ENCODE measurements at places on chromosomes 5 and 9.

- DNase-seq: peak; percentile 80
Measured at GRCh38 chr5:80516826-80517225, 28.9 kb downstream of the FAM151B start.

GRCh38 chr9:28127101-28127500 is 553.8 kb upstream of the C9orf72 start:
- DNase-seq: no peak

DNA sequence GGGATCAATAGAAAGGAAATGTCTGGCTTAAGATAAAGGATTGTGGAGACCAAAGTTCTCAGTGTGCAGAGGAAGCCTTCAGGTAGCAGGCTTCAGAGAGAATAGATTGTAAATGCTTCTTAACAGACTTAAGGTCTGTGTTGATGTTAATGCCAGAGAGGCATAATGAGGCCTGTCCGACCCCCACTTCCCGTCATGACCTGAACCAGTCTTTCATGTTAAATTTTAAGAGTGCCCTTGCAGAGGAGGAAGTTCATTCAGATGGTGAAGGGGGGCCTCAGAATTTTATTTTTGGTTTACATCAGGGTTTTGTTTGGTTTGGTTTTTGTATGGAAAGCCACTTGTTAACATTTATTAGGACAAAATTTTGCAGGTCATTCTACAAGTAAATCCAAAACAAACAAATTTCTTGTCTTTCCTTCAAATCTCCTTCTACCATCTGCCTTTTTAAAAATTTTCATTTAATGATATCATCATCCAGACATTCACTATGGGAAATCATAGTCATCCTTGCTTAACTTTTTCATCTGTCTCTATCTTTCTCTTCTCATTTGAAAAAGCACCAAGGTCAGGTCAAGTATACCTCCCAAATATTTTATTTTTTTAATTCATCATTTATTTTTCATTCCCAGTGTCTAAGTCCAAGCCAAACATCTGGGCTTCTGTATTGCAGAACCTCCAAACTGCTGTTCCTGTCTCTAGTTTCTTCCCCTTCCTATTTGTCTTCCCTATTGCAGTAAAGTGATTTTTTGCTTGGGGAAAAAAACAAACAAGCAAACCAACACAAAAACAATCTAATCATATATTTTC is 6.9 kb upstream of the ABCA1 start:
- no peak for DNase-seq

DNA sequence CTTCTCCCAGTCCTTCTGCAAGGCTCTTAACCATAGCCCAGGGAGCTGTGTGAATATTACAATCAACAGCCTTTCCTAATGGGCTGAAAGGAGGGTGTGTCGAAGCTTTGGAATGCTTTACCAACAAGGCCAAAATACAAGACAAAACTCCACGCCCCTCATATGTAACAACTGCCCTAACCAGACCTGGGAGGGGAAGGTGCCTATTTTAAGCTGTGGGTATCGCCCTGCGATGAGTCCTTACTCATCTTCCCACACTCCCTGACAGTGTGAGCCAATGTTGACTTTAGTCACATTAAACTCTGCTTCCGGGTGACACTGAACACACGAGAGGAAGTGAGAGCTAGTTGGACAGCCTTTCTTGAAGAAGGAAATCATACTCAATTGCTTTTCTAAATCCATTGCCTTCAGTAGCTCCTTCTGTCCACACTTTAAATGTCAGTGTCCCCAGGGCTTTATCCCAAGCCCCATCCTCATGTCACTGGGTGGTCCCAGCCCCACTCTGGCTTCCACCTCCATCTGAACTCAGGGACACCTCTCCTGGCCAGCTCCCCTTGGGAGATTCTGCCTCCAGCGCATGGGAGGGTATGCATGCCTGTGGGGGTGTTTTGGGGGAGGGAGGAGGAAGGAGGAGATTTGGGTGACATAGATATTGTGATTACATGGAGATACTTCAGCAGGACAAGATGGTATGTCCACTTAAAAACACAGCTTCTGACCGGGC is 6.5 kb upstream of the TBC1D9B start:
- DNase-seq: peak; percentile 35

DNA sequence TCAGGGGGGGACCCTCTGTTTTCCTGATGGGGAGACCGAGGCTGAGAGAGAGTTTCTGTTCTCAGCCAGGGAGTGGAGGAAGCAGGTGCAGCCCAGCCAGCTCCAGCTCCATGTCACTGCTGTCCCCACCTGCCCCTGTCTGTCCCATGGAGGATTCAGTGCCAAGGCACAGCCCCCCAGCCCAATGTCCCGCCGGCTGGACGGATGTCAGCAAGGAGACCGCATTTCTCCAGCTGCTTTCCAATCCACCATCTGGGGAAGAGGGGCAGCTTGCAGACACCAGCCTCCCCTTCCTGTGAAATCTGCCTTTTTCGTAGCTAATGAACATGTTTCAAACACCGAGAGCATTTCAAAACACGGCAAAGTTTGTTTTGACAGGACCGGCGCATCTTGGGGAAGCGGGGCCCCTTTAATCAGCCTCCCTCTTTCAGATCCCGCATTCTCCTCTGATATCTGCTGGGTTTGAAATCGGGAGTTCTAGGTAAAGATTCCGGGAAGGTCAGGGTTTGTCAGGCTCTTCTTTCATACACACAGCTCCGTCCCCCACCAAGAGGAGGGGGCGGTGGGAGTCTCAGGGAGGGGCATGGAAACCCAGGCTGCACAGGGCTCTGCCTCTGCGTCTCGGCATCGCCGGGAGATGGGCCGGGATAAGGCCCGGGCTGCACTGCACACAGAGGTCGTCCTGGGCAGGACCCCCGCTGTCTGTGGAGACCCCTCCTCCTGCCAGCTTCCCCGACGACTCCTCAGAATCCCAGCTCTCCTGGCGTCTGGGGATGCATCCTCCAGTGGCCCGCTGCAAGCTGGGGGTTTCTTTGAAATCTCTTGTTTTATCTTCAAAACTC is 74.8 kb downstream of the NEK6 start:
- no peak for DNase-seq

- no peak for DNase-seq
Measured at GRCh38 chr5:105638437-105638836, 2032.3 kb downstream of the EFNA5 start.

DNA sequence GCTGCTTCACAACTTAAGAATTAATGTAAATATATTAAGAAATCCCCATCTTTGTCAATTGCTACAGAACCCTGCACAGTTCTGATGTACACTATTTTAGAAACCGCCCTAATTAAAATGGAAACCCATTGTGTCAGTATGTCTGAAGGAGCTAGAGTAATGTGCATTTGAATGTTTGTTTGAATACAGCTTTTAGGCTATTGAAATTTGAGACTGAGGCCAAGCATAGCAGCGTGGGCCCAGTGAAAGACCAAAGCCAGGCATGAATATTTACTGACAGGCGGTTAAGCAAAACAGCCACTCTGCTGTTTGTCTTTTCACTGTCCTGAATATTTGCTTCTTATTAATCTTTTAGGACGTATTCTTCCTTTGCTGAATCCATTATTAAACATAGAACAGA is 252.3 kb downstream of the IZUMO3 start:
- DNase-seq: no peak

- peak; percentile 28 for DNase-seq
Measured at GRCh38 chr5:178145965-178146820, 7.5 kb downstream of the NHP2 start.

DNA sequence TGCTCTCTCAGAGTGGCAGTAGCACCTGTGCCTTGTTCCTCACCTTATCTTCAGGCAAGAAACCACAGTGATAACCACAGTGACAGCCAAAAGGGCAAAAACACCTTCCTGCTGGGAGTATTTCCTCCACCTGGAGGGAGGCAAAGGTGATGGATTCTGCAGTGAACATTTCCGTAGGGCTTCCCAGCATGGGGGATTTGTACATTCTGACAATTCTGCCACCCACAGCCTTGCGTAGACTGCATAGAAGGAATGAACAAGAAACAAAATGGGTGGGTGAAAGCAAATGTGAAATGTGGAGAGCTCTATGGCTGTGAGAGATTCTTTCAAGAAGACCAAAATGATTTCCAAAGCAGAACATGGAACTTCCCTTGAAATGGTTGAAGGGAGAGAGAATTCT is 111.4 kb downstream of the ZNF462 start:
- no peak for DNase-seq

DNA sequence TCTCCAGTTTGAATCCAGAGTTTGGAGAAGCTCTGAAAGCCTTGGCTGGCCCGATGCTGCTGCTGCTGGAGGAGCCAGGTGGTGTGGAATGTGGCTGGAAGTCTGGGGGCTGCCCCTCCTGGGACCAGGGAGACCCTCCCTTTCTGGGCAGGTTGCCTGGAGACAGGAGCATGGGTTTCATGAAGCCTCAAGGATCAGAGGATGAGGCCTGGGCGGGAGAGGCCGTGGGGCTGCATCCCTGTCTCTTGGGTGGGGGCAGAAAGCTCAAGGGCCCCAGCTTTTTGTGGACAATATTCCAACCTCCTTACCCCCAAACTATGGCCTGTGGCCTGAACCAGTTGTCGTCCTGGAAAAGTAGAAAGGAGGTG is 10.1 kb downstream of the FGF18 start:
- DNase-seq: no peak

- peak; percentile 13 for DNase-seq
Measured at GRCh38 chr5:68071282-68071632, 144.3 kb upstream of the PIK3R1 start.

DNA sequence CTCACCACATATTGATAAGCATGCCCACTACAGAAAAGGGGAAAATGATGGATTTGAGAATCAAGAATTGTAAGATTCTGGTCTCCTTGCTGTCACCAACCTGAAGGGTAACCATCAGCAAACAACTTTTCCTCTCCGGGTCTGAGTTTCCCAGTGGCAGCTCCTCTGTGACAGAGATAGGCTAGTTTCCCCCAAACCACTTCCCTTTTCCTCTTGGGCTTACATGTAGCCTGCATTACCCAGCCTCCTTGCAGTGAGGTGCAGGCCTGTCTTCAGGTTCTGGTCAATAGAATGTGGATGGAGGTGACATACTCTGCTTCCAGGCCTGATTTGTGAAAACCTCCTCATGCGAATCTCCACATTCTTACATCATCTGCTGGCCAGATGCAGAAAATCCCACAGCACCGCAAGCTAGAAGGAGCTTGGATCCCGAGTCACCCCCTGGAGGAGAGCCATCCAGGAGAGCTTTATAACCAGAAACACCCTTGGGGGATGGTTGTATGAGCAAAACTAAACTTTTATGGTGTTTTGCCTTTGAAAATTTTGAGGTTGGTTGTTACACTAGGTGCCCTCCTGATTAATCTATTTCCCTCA is 206.1 kb downstream of the RGS3 start:
- no peak for DNase-seq

DNA sequence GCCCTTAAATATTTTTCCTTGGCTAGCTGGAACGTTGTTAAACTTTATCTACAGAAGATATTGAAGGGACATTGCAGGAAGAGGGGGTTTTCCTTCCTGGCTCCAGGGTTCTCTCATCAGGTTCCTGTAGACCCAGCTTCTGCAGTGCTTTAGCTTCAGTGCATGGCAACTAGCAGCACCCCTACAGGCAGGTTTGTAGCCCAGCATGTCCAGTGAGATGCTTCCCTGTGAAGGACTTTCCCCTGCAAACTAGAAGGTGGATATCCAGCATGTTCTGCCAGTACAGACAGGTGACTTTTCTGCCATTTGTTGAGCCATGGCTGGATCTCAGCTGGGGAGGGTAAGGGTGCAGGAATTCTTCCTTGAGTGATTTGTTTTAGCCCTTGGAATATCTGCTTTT is 10.4 kb downstream of the CCL28 start:
- no peak for DNase-seq

Data from astrocyte of the spinal cord (primary cell).